ENCODE measurements at places on chromosomes 13 and 19.

GRCh38 chr19:49297403-49297802 lies 27.6 kb downstream of the SLC6A16 start:
- no peak for DNase-seq

DNA sequence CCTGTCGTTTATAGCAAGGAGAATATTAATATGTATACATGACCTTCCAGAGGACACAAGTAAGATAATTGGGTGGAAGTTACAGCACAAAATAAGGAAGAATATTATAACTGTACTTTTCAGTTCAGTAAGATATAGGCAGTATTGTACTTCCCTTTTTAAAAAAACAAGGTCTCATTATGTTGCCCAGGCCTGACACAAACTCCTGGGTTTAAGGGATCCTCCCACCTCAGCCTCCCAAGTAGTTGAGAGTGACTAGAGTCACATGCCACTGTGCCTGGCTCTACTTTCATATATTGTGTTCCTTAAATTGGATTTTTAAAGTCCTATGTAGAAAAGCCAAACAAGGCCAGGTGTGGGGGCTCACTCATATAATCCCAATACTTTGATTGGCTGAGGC lies 19.5 kb upstream of the MAB21L1 start:
- no peak for DNase-seq

- DNase-seq, result no peak
Observed at GRCh38 chr19:14028901-14029300, 953 bp downstream of the RLN3 start.

DNA sequence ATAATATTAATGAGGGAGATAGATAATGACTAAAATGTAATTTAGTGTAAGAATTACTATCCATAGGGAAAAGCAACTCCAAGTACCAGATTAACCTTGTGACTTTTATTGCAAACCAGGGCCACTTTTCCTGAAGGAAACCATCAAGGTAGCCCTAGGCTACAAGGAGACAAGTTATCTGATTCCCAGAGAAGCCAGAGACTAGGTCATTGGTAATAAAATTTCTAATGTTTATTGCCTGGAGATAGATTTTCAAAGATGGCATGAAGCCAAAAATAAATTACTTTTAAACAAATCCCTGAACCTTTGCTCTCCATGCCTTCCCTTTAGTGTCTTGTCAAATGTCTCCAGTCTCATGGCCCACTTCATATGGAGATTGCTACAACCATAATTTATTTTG lies 610.1 kb upstream of the SLC10A2 start:
- DNase-seq, result no peak

DNA sequence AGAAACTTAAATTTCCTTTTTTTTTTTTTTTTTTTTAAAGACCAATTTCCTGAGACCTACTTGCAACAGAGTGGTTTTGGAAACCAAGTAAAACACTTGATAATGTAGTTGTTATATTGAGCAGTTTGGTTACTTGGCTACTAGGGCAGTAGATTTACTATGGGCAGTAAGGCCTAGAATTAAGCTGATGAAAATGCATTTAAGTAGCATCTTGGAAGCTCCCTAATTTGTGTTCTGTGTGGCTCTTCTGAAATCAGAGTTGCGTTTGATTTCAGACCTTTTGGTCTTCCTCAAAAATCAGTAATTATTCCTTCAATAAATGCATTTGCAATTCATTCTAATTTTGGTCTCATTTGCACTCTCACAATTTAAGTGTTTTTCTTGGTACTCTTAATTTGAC lies 810 bp downstream of the GPR180 start:
- no peak for DNase-seq

DNA sequence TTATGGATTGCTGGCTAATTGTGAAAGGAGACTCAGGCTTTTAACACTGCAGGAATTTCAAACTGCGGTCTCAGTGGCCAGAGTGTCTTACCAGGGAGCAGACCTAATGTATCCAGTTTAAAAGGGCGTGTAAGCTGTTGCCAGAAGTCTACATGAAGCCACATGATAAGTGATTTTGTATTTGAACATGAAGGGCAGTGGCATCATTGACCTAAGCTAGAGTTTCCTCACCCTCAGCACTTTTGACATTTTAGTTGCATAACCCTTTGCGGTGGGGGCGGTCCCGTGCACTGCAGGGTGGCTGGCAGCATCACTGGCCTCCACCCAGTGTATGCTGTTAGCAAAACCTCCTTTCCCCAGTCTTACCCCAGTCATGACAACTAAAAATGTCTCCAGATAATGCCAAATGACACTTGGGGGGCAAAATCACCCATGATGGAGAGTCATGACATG lies 23.7 kb upstream of the GPR18 start:
- peak; percentile 86 for DNase-seq

GRCh38 chr13:99760456-99760855 lies 211.1 kb downstream of the ZIC5 start:
- no peak for DNase-seq

- no peak for DNase-seq
Observed at GRCh38 chr13:60226507-60226906, 62.8 kb upstream of the DIAPH3 start.

GRCh38 chr19:35018379-35018778 lies 11.9 kb upstream of the SCN1B start:
- DNase-seq, result no peak

- no peak for DNase-seq
Observed at GRCh38 chr13:74246487-74246886, 112.3 kb upstream of the KLF12 start.

GRCh38 chr13:43008596-43008995 lies 14.8 kb upstream of the DNAJC15 start:
- no peak for DNase-seq

DNA sequence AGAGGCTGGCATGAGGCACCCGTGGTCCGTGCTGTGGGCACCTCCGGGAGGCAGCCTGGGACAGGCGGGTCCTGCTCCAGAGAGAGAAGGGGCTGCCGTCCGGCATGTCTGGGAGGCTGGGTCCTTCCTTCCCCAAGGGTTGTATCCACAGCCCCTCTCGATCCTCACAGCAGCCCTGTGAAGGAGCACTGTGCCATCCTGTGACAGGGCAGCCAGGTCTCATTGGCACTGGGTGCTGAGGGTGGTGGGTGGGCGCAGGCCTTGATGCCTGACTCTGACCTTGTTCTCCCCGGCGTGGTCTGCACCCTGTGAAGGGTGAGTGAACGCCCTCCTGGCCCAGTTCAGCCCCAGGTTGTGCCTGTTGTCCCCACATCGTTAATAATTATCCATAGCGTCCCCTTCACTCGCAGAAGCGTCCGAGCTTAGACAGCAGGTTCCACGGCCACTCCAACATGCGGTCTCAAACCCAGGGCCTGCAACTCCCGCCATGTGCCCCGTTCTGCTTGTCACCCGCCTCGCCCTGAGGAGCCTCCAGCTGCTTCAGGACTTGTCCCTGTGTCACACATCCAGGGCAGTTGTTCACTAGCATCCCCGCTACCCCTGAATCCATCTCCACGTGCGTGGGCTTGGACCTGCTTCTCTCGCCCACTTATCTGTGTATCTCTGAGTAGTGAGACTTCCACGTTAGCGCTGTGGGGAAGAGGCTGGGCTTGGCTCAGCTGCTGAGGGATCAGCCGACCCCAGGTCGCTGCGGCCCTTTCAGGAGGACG lies 10.6 kb downstream of the ATP11A start:
- DNase-seq, result no peak

- no peak for DNase-seq
Observed at GRCh38 chr19:17351815-17352435, 14.6 kb downstream of the GTPBP3 start.

DNA sequence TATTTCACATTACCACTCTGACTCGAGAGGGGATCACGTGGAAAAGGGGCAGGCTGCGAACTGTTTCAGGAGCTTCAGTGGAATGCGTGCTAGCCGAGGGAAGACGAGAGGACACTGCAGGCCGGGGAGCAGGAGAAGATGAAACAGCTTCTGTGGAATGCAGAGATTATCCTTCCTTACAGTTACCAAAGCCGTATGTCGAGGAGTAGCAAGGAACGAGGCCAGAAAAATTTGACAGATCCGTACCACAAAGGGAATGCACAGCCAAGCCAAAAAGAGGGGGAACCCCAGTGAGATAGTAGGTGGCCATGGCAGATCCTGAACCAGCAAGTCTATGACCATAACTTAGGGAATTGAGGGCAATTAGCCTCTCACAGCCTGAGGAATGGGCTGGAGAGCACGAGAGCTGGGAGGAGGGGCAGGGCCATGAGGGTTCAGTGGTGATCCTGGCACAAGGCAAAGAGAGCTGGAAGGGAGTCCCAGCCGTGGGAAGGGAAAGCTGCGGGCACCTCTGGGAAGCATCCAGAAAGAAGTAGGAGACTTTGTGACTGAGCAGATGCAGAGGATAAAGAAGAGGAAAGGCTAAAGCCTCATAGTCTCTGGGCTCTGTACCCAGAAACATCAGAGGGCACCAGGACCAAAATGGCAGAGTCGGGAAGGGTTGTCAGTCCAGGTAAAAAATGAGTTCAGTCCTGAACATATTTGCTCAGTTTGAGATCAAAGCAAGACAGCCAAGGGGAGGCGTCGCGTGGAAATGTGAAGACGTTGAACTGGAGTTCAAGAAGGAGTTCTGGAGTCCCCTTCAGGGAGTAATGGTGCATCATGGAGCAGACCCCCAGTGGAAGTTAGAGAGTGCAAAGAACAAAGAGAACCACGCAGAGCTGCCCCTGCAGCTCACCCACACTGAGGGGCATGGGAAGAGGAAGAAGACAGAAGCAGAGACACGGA lies 5.1 kb downstream of the COL4A1 start:
- DNase-seq, result no peak

GRCh38 chr19:3509566-3509989 lies 3.5 kb downstream of the FZR1 start:
- DNase-seq, result no peak

GRCh38 chr13:67916650-67917049 lies 686.5 kb upstream of the PCDH9 start:
- no peak for DNase-seq

DNA sequence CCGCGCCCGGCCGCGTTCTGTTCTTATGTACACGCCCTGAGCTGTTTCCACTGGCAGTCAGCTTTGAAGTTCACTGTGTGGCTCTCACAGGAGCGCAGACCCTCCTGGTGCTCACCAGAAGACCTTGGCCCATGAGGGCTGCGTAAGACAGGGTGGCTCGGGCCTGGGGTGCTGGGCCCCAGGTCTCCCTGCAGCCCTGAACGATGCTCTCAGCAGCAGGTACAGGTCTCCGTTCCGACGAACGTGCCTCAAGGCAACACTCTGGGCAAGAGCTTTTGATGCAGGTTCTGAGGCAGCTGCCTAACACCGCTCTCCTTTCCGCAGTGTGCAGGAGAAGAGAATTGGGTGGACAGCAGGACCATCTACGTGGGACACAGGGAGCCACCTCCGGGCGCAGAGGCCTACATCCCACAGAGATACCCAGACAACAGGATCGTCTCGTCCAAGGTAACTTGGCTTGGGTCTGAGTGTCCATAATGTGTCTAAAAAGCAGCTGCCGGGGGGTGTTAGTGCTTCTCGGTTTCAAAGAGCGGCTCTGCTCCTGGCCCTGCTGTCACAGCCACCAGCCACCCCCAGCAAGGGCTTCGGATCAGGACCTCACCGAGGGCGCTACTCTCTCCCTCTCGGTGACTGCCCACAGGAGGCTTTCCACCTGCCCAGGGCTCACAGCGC lies 95.1 kb downstream of the ATP11A start:
- no peak for DNase-seq

- DNase-seq, result peak; percentile 89
Observed at GRCh38 chr19:44925114-44925891, 10.9 kb downstream of the APOC1 start.

Measured in Right ventricle myocardium inferior (tissue), 1 donor.